ENCODE measurements at places on chromosomes 12 and 14. TPM values are rescaled to one million over a fixed set of nuclear protein-coding genes. Genes with fewer than 3 reads are reported as not detected.

- no peaks in the 10 kb centered on the region for H3K36me3 ChIP-seq
- H3K27ac ChIP-seq: no peak overlapping the region
- H3K4me1 ChIP-seq: peaks cover 12% of the 10 kb centered on the region
- DNase-seq: no peak
These were observed 8.6 kb upstream of the SLC41A2 start for GRCh38 chr12:104966677-104967076.

The KRT79 gene
- not detected for total RNA-seq

DNA sequence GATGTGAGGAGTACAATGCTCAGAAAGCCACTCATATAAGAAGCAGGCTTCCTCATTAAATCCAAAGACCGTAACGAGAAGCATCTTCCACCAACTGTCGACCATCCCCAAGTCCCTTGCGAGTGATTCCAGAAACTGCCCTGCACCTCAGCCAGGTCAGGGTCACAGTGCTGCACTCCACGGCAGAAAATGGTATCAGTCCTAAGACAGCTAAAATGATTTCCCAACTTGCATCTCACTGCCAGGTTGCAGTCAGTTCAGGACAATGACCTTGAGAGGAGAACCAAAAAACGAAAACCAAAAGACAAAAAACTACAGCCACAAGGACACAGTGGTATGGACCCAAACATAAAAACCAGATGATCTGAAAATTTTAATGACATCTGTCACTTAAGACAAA, 20.6 kb downstream of the SBNO1 start:
- peaks cover 19% of the 10 kb centered on the region for H3K36me3 ChIP-seq
- no peaks in the 10 kb centered on the region for H3K27me3 ChIP-seq

The HELB gene
- total RNA-seq: 4.6 TPM

GRCh38 chr12:108587826-108588225, 10.1 kb downstream of the TMEM119 start:
- no peak for DNase-seq
- no peak overlapping the region for H3K4me3 ChIP-seq
- H3K4me1 ChIP-seq: peaks cover 5% of the 10 kb centered on the region
- peak overlapping the region; percentile 27 for H3K27ac ChIP-seq

DNA sequence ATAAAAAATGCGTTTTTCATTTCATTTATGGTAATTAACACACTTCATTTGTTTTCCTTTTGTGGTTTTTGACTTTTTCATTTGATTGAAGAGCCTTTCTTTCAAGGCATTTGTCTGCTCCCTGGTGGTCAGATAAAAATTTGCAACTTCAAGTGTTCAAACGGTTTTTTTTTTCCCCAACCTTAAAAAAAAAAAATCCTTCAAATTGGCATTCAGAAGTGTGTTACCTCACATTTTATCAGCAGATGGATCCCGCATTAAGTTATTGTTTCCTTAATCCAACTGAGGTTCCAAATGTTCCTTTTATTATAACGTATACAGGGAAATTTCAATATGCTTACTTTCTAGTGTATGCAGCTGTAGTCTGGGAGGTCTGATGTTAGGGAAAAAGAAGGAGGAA, 47.2 kb downstream of the MYF5 start:
- no peak overlapping the region for H3K27ac ChIP-seq
- no peaks in the 10 kb centered on the region for H3K27me3 ChIP-seq
- H3K36me3 ChIP-seq: no peaks in the 10 kb centered on the region

- no peak overlapping the region for H3K27ac ChIP-seq
- H3K27me3 ChIP-seq: no peaks in the 10 kb centered on the region
- no peak for DNase-seq
- H3K36me3 ChIP-seq: no peaks in the 10 kb centered on the region
These were observed 10.2 kb downstream of the TRMT61A start for GRCh38 chr14:103539056-103539825.

The HOXC10 gene
- 1.8 TPM for total RNA-seq

The CPNE6 gene
- not detected for total RNA-seq

DNA sequence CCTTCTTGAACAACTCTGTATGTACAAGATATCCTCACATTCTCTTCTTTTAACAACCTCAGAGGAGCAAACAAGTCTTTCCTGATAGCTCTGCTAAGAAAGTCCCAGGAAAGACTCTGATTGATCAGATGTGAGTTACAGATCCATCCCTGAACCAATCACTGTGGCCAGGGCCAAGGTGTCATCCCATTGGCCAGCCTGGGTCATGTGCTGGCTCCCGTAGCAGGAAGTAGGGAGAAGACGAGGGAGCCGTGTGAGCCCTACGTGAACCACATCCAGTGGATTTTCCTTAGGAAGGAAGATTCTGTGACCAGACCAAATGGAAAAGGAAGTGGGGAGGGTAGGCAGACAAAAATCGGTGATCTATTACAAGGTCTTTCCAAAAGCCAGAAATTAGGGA, 5.6 kb downstream of the P2RX7 start:
- H3K36me3 ChIP-seq: no peaks in the 10 kb centered on the region
- peak overlapping the region; percentile 88 for H3K27ac ChIP-seq
- no peaks in the 10 kb centered on the region for H3K4me1 ChIP-seq
- no peak overlapping the region for H3K4me3 ChIP-seq
- no peaks in the 10 kb centered on the region for H3K27me3 ChIP-seq

- no peak for DNase-seq
- H3K27ac ChIP-seq: peak overlapping the region; percentile 45
- no peaks in the 10 kb centered on the region for H3K36me3 ChIP-seq
- peaks cover 6% of the 10 kb centered on the region for H3K4me1 ChIP-seq
- H3K4me3 ChIP-seq: no peak overlapping the region
These were observed 110.9 kb downstream of the PAH start for GRCh38 chr12:102806110-102806509.

GRCh38 chr14:93969082-93969828, 7.1 kb downstream of the ASB2 start:
- peaks cover 3% of the 10 kb centered on the region for H3K4me1 ChIP-seq
- no peaks in the 10 kb centered on the region for H3K36me3 ChIP-seq
- no peak for DNase-seq
- peaks cover 3% of the 10 kb centered on the region for H3K27me3 ChIP-seq
- H3K4me3 ChIP-seq: no peak overlapping the region

DNA sequence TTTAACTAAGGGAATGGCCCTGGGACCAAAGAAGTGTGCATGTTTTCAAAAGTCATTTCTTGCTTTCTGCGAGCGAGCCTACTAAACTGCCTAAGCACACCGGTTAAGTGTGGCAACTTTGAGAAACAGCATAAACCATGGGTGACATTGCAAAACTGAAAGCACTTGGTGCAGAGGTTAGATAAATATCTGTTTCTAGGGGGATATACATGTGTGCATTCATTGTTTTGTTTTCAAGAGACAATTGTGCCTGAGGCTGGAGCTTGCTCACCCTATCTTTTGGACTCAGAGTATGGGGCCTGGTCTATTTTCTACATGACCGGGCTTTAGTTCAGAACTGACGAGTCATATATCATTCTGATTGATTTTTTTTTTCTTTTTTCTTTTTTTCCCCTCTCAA, 923.4 kb downstream of the NRXN3 start:
- peak overlapping the region; percentile 15 for H3K27ac ChIP-seq
- H3K27me3 ChIP-seq: peaks cover 4% of the 10 kb centered on the region
- no peak for DNase-seq
- H3K4me1 ChIP-seq: peaks cover 15% of the 10 kb centered on the region

DNA sequence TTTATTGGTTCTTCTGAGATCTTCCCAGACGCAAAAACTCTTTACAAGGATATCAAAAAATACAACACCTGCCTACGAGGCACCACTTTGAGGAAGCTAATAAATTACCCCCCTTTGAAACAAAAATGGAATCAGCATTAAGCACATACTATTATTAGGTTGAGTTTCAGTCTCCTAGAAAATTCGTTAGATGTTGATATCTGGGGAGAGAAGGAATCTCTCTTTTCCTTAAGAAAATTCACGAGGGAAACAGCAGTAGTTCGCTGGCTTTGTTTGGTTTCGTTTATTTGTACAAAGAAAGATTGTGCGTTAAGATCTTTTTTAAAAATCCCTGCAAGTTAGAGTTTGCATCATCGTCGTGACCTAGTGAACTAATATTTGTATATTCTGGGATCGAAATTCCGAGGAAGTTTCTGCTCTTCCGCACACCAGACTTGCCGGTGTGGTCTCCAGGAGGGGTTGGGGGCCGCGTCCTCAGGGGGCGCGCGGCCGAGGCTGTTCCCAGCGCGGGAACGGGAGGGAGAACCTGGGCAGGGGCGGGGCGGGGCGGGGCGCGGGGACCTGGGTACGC, 12.1 kb downstream of the NKX2-1 start:
- H3K4me3 ChIP-seq: no peak overlapping the region
- no peak for DNase-seq
- H3K27ac ChIP-seq: no peak overlapping the region
- H3K4me1 ChIP-seq: no peaks in the 10 kb centered on the region
- H3K27me3 ChIP-seq: peaks cover 92% of the 10 kb centered on the region

GRCh38 chr14:100488057-100488456, 99.2 kb downstream of the BEGAIN start:
- no peaks in the 10 kb centered on the region for H3K36me3 ChIP-seq
- H3K27ac ChIP-seq: no peak overlapping the region
- H3K4me3 ChIP-seq: no peak overlapping the region
- H3K4me1 ChIP-seq: peaks cover 8% of the 10 kb centered on the region
- no peaks in the 10 kb centered on the region for H3K27me3 ChIP-seq

DNA sequence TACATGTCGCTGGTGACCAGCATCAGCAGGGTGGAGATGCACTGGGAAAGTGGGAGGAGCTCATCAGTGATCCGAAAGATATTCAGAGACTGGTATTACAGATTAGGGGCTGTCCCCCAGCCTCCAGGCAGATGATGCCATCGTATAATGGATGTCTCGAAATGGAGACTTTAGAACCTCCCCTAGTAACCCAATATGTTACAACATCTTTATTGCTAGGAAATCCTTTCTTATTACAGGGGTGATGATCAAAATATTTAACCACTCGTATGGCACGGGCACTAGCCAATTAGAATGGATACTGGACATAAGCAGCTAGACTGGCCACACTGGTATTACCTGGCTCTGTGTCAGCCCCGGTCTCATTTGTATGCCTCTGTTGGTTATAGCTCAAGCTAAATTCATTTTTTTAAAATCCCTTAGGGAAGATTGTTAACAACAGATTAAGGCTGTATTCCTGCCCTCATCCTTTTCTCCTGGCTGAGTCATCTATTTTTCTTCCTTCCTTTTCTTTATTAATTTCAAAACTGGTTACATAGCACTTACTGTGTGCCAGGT, 10.8 kb upstream of the CEBPE start:
- H3K4me3 ChIP-seq: no peak overlapping the region
- peaks cover 4% of the 10 kb centered on the region for H3K4me1 ChIP-seq
- H3K36me3 ChIP-seq: no peaks in the 10 kb centered on the region
- H3K27ac ChIP-seq: no peak overlapping the region

The BEGAIN gene
- 3.0 TPM for total RNA-seq

The AKAP3 gene
- 3.5 TPM for total RNA-seq

DNA sequence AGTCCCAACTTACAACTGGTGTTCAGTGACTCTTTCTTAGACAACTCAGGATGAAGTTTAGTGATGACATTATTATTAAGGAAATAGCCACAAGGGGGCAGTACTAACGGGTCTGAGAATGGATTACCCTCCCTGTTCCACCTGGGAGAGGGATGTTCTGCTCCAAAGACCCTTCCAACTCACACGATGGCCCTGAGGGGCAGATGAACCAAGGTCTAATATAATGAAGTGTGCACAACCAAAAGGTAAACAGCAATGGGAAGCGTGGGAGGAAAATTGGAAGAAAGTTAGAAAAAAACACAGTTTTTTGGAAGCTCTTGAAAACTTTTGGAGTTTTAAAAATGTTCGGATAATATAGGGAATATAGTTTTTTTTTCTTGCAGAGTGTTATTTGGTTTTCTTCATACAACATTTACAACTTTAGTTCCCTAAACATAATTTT, 24.0 kb downstream of the FGF6 start:
- H3K4me1 ChIP-seq: no peaks in the 10 kb centered on the region
- H3K4me3 ChIP-seq: no peak overlapping the region
- DNase-seq: peak; percentile 46
- H3K27ac ChIP-seq: no peak overlapping the region
- no peaks in the 10 kb centered on the region for H3K36me3 ChIP-seq

DNA sequence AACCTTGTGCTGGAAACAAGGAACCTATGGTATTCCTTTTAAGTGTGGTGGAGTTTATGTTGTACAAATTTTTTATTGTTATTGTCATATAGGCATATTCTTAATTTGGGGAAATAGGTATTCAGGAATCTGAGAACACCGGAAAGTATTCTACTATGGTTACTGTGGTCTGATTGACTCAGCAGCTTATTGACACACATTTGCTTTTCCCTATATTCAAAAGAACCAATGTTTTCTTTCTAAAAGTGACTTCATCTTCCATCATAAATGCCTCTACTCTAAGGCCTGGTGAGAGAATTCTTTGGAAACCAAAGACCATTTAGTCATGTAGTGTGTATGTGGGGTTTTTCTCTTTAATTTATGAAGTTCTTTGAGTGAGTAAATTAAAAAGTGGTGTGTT, 474.8 kb downstream of the TMTC2 start:
- no peaks in the 10 kb centered on the region for H3K4me1 ChIP-seq

DNA sequence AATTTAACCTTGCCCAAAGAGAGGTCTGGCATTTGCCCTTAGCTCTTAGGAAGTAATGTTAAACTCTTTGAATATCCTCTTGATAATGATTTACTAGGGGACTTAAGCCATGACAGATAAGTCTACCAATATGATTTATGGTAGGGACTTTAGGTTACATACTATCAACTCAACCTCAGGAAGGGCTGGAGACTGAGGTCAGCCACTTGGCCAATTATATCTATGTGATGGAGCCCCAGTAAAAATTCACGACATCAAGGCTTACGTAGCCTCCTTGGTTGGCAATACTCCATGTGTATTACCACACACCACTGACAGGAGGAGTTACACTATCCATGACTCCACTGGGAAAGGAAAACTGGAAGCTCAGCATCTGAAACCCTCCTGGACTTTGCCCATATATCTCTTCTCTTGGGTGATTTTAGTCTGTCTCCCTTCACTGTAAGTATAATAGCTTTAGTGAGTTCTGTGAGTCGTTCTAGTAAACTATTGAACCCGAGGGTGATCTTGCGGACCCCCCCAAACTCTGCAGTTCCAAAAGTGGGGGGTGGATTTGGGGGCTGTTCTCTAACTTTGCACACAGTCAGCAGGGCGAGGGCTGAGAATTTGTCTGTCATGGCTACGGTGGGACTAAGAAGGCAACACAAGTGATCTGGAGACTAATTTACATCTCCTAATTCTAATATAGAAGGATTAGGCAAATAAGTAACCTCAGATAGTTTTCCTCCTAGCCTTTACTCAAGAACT, 62.3 kb downstream of the R3HDM2 start:
- DNase-seq: no peak
- no peaks in the 10 kb centered on the region for H3K27me3 ChIP-seq

DNA sequence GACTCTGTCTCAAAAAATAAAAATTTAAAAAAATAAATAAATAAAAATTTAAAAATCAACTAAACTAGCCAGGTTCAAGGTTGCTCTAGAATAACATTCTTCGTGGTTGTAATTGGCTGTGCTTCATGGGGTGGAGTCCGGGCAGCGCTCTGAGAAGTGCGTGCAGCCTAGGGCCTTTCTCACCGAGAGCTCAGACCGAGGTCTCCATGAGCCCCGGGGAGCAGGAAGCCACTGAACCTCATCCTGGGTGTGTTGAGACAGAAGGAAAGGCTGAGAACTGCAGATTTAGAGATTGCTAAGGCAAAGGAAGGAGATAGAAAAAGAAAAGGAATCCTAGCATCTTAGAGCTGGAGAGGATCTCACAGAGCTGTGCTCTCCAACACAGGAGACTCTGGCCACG, 14.7 kb downstream of the P2RX4 start:
- H3K4me3 ChIP-seq: no peak overlapping the region
- no peaks in the 10 kb centered on the region for H3K4me1 ChIP-seq
- H3K27ac ChIP-seq: peak overlapping the region; percentile 66
- DNase-seq: no peak

GRCh38 chr12:49966511-49967041, 4.9 kb downstream of the AQP5 start:
- no peaks in the 10 kb centered on the region for H3K36me3 ChIP-seq
- no peak for DNase-seq
- peaks cover 27% of the 10 kb centered on the region for H3K27me3 ChIP-seq
- no peaks in the 10 kb centered on the region for H3K4me1 ChIP-seq
- peak overlapping the region; percentile 6 for H3K4me3 ChIP-seq
- no peak overlapping the region for H3K27ac ChIP-seq
